ENCODE measurements at places on chromosomes 5 and 9.

- no peaks in the 10 kb centered on the region for H3K27me3 ChIP-seq
- no peaks in the 10 kb centered on the region for H3K4me1 ChIP-seq
- no peak for DNase-seq
- no peak overlapping the region for H3K4me3 ChIP-seq
These were observed 100.9 kb upstream of the MSX2 start for GRCh38 chr5:174623433-174624019.

DNA sequence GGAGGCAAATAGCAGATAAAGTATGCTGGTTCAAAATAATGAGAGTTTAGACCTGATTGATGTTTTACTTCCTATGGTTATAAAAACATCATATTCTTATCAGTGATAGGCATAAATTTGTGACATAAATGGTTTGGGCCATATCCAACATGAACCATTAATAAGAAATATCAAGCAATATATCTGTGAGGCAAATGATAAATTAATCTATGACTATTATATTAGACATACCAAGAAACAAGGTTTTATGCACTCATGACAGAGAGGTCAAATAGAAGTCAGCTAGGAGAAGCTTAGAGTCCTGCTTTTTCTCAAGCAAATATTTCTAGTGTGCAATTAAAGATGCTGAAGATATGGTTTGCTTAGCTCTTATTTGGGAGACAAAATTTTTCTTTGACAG is 10.4 kb downstream of the SMIM3 start:
- H3K27ac ChIP-seq, result no peak overlapping the region
- peaks cover 2% of the 10 kb centered on the region for H3K4me1 ChIP-seq
- no peak overlapping the region for H3K4me3 ChIP-seq
- no peak for DNase-seq
- peaks cover 2% of the 10 kb centered on the region for H3K27me3 ChIP-seq
- H3K36me3 ChIP-seq, result peaks cover 5% of the 10 kb centered on the region

DNA sequence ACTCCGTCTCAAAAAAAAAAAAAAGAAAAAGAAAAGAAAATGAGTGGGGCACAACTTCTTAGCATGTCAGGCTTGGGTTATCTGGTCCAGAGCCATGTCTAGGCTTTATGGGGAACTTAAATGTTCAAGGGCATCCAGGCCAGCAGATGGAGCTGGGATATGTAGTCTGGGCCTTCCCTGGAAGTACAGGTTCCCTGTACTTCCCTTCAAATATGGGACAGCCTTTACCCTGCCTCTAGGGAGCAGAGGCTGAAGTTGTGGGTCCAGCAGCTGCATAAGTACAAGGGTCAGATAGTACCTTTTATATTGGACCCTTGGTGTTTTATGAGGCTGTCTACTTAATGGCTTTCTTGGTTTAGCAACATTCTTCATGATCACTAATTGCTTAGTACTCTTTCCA is 42.1 kb downstream of the FAF2 start:
- no peaks in the 10 kb centered on the region for H3K27me3 ChIP-seq
- no peaks in the 10 kb centered on the region for H3K4me1 ChIP-seq
- no peaks in the 10 kb centered on the region for H3K36me3 ChIP-seq
- no peak for DNase-seq
- H3K4me3 ChIP-seq, result no peak overlapping the region

- no peak overlapping the region for H3K4me3 ChIP-seq
- H3K27me3 ChIP-seq, result no peaks in the 10 kb centered on the region
- H3K4me1 ChIP-seq, result peaks cover 16% of the 10 kb centered on the region
- H3K27ac ChIP-seq, result no peak overlapping the region
These were observed 96.7 kb upstream of the GRHPR start for GRCh38 chr9:37325778-37326177.

DNA sequence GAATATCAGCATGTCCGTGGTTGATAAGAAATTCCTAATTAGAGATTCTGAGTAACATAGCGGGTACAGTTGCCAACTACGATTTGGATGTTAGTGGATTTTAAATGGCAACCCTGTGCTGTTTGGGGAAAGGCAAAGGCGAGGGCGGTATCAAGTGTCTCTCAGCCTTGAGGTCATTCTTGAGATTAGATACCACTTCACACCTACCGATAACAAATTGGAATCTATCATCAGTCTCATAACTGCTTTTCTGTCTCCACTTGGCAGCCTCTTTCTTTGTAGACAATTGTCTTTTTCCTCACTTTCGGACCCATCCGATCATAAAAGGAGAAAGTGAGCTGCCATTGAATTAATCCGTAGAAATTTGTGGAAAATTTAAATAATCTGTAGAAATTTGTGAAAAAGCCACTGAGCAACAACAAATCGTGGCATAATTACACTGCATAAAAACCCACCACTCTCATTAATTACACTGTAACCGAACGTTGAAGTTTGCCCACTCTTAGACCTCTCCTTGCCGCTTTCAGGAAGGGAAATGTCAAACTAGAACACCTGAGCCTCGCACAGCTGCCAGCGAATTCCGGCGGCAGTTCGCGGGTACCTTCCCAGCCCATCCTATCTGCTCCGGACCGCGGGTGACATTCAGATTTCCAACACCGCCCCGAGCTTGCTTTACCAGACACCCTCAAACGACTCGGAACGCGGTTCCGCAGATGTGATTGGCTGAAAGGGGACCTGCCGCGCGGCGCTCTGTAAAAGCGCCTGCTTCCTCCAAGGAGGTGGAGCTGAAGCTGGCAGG is 849 bp upstream of the RGMB start:
- peak overlapping the region; percentile 93 for H3K27ac ChIP-seq
- peaks cover 25% of the 10 kb centered on the region for H3K27me3 ChIP-seq
- H3K4me3 ChIP-seq, result peak overlapping the region; percentile 98
- H3K4me1 ChIP-seq, result peaks cover 29% of the 10 kb centered on the region

GRCh38 chr5:54900984-54901725 is 84.2 kb downstream of the ESM1 start:
- DNase-seq, result no peak
- H3K36me3 ChIP-seq, result no peaks in the 10 kb centered on the region
- peaks cover 22% of the 10 kb centered on the region for H3K4me1 ChIP-seq
- no peak overlapping the region for H3K27ac ChIP-seq
- H3K27me3 ChIP-seq, result no peaks in the 10 kb centered on the region

- no peaks in the 10 kb centered on the region for H3K4me1 ChIP-seq
- no peak overlapping the region for H3K27ac ChIP-seq
- no peaks in the 10 kb centered on the region for H3K36me3 ChIP-seq
- H3K4me3 ChIP-seq, result no peak overlapping the region
- DNase-seq, result no peak
These were observed 14.1 kb downstream of the FGF1 start for GRCh38 chr5:142671801-142672200.

DNA sequence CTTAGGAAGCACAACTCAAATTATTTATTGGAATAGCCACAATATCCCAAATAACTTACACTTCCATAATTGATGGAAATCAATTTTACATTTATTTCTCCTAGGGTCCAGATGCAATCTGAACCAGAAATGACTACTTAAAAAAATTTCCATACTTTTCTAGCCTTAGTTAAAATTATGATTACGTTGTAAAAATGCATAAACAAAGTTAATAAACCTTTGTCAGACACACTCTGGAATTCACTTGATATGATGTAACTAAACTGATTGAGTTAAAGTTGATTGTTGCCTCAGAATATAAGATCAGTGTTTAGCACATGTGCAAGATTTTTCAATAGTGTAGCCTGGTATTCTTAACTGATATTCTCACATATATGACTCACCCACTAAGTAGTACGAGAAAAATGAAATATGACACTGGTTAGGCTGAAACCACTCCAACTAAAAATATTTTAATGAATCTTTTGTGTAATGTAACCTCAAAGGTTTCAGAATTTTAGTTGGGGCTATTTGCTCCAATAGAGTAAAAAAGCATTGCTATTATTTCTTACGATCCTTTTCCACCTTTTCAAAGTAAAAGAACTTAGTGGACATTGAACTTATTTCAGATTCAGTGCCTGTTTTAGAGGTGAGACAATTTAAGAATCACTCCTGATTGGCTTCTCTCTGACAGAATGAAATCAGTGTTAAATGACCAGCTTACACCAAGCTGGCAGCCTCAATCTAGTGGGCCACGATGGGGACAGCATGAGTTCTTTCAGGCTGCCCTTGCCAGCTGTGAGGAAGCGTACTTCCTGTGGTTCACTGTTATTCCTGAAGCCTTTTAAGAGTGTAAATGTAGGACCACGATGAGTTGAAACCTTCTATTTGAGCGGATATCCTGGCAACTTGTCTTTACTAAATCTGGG is 277.2 kb upstream of the CDH9 start:
- no peak overlapping the region for H3K27ac ChIP-seq
- H3K4me3 ChIP-seq, result no peak overlapping the region
- DNase-seq, result no peak
- no peaks in the 10 kb centered on the region for H3K36me3 ChIP-seq

- H3K27me3 ChIP-seq, result peaks cover 6% of the 10 kb centered on the region
- no peak overlapping the region for H3K4me3 ChIP-seq
- no peak for DNase-seq
- peaks cover 1% of the 10 kb centered on the region for H3K4me1 ChIP-seq
- no peak overlapping the region for H3K27ac ChIP-seq
These were observed 101.3 kb downstream of the NUDT12 start for GRCh38 chr5:103461243-103461642.

- H3K36me3 ChIP-seq, result no peaks in the 10 kb centered on the region
- H3K4me3 ChIP-seq, result peak overlapping the region; percentile 30
These were observed 125.0 kb downstream of the LHFPL2 start for GRCh38 chr5:78523314-78524193.

DNA sequence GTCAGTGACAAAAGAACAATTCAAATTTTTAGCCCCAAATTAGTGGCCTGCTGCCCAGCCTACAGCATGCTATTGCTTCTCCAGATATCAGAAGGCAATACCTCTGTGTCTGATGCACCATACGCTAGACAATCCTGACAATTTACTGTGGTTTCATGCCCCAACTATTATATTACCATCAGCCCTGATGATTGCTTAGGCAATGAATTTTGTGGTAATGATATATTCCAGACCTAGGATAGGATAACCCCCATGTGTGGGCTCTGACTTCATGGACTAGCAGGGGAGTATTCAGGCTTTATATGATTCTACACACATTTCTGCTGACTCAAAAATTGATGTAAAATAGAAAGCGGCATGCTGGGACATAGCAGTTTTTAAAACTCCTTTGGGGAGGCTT is 168.7 kb upstream of the FST start:
- no peaks in the 10 kb centered on the region for H3K36me3 ChIP-seq
- H3K4me1 ChIP-seq, result no peaks in the 10 kb centered on the region
- DNase-seq, result no peak

DNA sequence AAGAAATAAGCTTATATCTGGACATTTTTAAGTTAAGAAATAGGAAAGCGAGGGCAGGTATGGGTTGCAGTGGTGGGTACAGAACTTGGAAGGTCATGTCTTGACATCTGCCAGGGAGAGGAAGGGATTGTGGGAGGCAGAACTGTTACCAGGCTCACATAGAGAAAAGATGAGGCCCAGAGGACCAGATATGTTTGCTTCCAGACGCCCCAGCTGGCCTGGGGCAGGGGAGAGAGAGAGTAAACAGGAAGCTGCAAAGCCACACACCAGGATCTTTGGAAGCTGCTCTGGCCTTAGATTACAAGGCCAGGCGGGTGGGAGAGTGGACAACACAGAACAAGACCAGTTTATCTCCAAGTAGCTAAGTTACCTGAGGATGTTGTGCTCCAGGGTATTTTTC is 71.2 kb downstream of the MARCHF11 start:
- DNase-seq, result no peak
- H3K4me3 ChIP-seq, result no peak overlapping the region
- H3K27ac ChIP-seq, result no peak overlapping the region
- peaks cover 13% of the 10 kb centered on the region for H3K36me3 ChIP-seq
- no peaks in the 10 kb centered on the region for H3K27me3 ChIP-seq
- H3K4me1 ChIP-seq, result no peaks in the 10 kb centered on the region

GRCh38 chr9:18294229-18294628 is 179.7 kb upstream of the ADAMTSL1 start:
- H3K36me3 ChIP-seq, result no peaks in the 10 kb centered on the region
- H3K27me3 ChIP-seq, result no peaks in the 10 kb centered on the region
- no peaks in the 10 kb centered on the region for H3K4me1 ChIP-seq
- no peak overlapping the region for H3K4me3 ChIP-seq

- H3K4me3 ChIP-seq, result no peak overlapping the region
- DNase-seq, result no peak
- H3K36me3 ChIP-seq, result no peaks in the 10 kb centered on the region
- no peaks in the 10 kb centered on the region for H3K27me3 ChIP-seq
- H3K4me1 ChIP-seq, result peaks cover 2% of the 10 kb centered on the region
- no peak overlapping the region for H3K27ac ChIP-seq
These were observed 17.9 kb upstream of the CTNNAL1 start for GRCh38 chr9:109031241-109031640.

DNA sequence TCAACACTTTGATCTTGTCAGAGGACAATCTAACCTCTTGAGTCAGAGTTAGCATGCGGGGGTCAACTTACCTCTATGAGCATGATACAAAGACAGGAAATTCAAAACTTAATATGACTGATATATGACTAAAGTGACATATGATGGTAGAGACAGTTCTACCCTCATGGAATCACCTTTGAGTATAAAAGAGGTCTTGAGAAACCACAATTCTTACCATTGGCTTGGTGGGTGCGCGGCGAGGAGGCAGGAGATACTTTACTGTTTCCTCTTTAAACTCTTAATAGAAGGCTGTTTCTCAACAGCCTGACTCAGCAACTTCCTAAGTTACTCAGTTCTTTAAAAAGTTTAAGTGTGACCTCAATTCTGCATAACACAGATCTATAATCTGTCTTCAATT is 372.8 kb downstream of the KIAA0825 start:
- DNase-seq, result no peak
- no peaks in the 10 kb centered on the region for H3K36me3 ChIP-seq
- no peak overlapping the region for H3K4me3 ChIP-seq

DNA sequence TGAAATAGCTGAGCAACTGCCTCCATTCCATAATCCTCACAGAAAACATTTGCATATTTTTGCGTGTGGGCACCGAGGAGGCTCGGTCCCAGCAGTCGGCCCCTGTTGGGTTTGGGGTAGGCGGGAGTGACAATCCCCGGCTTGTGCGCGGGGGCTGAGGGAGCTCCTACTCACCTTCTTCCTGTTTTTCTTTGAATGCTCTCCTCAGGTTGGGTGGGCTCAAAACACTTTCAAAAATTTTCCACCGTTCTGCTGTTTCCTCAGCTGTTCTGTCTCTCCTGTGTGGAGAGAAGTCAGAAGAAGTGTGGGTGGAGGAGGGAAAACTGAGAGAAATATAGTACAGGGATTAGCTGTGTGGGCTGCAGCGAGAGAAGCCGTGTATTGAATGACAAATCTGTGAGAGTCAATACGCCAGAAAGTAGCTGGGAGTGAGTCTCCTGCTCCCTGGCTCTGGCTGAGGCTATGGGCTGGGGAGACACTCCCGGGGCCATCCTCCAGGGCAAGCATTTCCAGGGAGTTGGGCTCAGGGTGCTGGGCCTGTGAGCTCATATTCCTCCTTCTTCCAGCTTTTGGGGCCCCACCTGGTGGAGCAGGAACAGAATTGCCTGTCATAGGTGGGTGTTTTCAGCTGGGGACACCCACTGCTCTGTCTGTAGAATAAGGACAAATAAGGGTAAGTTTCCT is 84.7 kb downstream of the CMYA5 start:
- H3K4me3 ChIP-seq, result no peak overlapping the region
- H3K4me1 ChIP-seq, result peaks cover 2% of the 10 kb centered on the region

DNA sequence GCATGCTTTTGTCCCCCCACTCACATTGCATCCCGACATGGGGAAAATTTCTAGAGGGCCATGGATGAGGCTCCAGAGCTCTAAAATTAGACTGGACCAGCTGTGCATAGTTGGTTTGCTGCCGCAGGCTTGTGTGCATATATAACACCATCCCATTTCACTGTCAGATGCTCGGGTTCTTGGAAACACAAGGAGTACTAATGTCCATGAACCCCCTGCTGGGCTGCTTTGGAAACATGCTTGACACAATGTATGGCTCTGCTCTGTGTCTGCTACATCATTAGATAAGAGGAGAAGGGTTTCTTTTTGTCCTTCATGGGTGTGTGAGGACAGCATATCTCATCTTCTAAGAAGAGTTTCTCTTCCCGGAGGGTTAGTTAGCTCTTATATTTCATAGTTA is 292.1 kb upstream of the RORB start:
- peaks cover 2% of the 10 kb centered on the region for H3K4me1 ChIP-seq
- DNase-seq, result no peak
- H3K36me3 ChIP-seq, result no peaks in the 10 kb centered on the region
- H3K27ac ChIP-seq, result no peak overlapping the region
